NCI-H748 treated with DMSO at 0.1 percent for 48 hours (cell line): ENCODE measurements at places on chromosomes 3 and 15.

DNA sequence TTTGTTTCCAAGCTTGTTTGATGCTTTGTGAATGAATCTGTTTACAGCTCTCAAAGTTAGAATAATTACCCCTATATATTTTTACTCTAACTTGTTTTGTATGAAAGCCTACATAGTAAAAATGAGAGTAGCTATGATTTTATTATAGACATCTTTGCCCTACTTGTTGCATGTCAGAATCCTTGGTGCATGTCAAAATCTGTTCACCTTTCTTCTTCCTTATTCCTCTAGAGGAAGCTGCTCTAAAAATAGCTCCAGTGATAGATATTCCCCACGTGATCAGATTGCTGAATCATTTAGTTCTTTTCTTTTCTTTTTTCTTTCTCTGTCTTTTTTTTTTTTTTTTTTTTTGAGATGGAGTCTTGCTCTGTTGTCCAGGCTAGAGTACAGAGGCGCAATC lies 39.8 kb downstream of the LRRC49 start:
- DNase-seq = no peak

- DNase-seq = no peak
Observed at GRCh38 chr3:128931046-128931445, 51.6 kb downstream of the ACAD9 start.

- DNase-seq = no peak
Observed at GRCh38 chr15:64045774-64046420, 388 bp downstream of the DAPK2 start.

GRCh38 chr15:83658430-83659416 lies 4.8 kb downstream of the ADAMTSL3 start:
- no peak for DNase-seq

- DNase-seq = no peak
Observed at GRCh38 chr15:65329984-65330735, 25.7 kb downstream of the RNU5B-1 start.

DNA sequence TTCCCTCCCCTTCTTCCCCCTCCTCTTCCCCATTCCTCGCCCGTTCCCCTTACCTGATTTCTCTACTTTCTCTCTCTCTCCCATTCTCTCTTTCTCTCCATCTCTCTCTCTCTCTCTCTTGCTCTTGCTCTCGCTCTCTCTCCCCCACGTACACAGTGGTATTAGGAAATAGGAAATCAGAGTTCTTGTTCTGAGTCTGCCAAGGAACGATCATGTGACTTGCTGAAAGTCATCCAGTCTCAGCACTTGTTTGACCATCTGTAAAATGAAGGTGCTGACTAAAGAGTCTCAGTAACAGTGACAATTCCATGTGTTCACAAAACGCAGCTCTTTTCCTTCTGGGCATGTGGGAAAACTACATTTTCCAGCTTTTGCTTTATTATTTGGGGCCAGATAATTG lies 445.0 kb upstream of the TGFBR2 start:
- DNase-seq = no peak

GRCh38 chr3:135915206-135915605 lies 50.3 kb upstream of the PPP2R3A start:
- DNase-seq = no peak

DNA sequence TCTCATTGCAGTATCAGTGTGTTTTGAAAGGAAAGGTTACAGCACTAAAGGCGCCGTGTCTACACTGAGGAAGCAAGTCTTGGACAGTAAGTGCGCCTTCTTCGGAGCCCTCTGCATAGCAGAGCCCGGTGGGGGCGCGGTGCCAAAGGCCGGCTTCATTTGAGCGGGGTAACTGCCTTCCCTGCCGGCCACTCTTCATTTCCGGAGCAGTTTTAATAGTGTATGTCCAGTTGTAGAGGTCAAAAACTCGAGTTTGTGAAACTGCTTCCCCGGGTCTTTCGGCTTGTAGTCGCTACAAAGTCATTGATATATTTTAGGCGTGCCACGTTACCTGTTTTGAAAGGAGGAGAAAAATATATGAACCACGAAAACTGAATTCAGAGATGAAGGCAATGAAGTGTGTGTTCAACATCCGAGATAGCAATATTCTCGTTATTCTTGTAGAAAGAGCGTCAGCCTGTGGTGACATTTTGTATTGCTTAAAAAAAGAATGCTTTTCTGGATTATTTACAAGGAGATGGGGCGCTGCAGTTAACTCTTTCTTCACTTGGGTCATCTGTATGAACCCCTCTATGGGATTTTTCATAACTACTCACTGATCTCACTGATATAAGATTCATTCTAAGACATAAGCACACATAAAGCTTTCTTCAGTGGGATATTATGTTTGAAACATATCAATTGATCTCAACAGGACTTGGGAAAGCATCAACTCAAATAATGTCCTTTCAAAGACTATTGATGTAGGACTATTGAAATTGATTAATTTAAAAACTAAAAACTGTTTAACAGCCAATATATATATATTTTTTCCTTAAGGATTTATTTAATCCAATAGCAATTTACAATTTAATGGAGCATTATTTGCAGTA lies 3.0 kb downstream of the ALCAM start:
- peak; percentile 58 for DNase-seq

GRCh38 chr3:66268864-66269263 lies 48.1 kb downstream of the SLC25A26 start:
- no peak for DNase-seq

DNA sequence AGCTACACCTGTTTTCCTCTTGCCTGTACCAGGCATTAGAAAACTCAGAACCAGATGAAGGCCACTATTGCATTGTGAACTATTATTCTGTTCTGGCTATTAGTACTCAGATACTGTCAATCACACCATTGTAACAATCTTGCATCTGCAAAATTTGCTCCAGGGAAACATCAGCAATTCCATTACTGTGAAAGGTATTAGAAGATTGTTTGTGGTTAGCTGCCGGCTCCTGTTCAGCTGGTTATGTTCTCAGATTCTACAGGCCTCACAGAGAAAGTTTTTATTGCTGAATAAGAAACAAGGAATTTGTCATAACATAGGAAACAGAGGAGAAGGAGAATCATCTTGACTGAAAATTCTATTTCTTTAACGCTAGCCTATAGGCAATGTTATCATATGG lies 179.9 kb downstream of the PLOD2 start:
- DNase-seq = no peak

- DNase-seq = no peak
Observed at GRCh38 chr15:58478579-58478978, 46.8 kb downstream of the LIPC start.

DNA sequence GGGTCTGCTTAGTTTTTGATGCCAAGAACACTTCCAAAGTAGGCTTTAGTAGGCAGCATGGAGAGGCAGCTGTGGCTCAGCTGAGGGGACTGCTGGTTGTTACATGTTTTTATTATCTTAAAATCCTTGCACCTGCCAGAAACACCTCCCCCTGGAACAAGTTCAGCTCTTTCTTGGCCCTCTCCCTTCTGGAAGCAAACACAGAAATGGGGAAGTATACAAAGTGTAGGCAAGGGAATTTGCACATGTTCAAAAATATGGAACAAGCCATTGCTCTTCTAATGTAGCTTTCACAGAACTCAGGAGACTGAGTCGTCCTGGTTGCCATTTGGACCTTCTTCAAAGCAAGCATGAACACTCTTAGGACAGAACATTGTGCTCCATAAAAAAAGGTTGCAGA lies 169.1 kb upstream of the SEMA6D start:
- no peak for DNase-seq

DNA sequence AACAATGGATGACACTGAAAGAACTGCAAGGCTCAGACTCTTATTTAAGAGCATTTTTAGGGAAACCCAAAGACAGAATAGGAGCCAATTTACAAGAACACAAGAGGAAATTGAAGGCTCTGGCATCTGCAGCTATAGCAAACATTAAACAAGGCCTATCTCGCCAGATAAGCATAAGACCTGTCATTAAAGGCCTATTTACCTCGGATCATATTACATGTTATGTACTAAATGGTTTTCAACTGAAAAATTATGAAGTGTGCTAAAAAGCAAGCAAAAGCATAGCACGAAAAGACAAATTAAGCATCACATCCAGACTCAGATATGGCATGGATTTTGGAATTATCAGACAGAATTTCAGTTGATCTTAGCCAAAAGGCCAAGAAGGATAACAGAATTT lies 617.1 kb downstream of the SQOR start:
- DNase-seq = peak; percentile 81

- DNase-seq = no peak
Observed at GRCh38 chr15:27057904-27058645, 87.1 kb downstream of the GABRG3 start.

DNA sequence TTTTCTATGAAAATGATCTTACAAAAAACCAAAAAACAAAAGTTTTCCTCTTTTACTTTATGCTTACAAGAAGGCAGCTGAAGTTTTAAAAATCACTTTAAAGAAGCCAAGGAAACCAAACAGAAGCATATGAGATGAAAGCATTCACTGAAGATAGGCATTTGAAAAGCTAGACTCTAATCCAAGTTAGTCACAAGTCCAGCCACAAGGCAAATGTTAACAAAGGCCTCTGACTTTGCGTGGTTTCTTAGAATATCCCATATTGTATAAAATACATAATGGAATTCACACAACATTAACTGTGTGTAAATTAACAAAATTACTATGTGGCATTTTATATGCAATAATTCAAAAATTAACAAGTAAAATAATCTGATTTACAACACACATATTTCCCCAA lies 17.7 kb downstream of the MRPL3 start:
- no peak for DNase-seq

- DNase-seq = no peak
Observed at GRCh38 chr3:16476636-16477035, 36.9 kb downstream of the RFTN1 start.

GRCh38 chr3:113018536-113019181 lies 27.9 kb downstream of the GTPBP8 start:
- no peak for DNase-seq

GRCh38 chr3:184636741-184637316 lies 75.0 kb downstream of the MAGEF1 start:
- no peak for DNase-seq

- DNase-seq = no peak
Observed at GRCh38 chr15:98127586-98127985, 167.1 kb downstream of the ARRDC4 start.

DNA sequence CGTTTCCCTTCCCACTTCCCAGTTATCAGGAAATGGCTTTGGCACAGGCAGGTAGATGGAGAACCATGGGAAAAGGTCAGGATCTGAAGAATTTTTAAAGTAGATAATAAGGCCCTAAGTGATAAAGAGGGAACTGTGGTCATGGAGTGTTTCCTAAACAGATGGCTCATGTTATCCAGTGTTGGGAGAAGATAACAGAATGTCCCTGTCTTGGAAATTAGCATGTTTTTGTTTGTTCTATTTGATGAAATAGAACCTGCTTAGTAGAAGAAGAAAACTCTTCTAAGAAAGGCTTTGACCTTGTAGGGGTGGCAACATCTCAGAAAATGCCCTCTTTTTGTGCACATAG lies 8.8 kb downstream of the LRRC3B start:
- DNase-seq = no peak

DNA sequence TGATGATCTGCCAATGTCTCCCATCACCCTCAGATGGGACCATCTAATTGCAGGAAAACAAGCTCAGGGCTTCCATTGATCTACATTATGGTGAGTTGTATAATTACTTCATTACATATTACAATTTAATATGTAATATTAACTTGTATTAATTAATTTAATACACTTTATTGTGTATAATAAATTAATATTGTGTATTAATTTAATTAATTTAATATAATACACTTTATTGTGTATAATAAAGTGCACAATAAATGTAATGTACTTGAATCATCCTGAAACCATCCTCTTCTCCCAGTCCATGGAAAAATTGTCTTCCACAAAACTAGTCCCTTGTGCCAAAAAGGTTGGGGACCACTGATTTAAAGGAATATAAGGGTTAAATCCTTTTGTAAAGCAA lies 123.4 kb downstream of the FBN1 start:
- DNase-seq = no peak

DNA sequence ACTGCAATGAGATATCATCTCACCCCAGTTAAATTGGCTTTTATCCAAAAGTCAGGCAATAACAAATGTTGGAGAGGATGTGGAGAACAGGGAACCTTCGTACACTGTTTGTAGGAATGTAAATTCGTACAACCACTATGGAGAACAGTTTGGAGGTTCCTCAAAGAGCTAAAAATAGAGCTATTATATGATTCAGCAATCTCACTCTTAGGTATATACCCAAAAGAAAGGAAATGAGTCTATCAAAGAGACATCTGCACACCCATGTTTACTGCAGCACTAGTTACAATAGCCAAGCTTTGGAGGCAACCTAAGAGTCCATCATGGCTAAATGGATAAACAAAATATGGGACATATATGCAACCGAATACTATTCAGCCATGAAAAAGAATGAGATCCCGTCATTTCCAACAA lies 68.0 kb upstream of the HES1 start:
- DNase-seq = no peak

DNA sequence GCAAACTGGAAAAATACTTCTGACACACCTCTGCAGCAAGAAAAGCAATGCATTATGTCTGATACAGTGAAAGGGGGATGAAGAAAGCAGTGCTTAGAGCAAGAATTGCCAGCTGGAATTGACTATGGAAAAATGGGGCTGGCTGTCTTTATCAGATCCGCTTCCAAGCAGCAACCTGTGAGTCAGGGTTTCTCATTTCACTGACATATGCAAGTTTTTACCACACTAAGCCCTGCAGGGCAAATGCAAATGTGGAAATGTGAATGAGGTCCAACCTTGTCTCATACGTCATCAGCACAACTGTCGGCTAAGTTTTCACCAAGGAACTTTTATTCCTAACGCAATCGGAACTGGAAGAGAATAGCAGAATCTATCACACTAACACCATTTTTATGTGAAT lies 172.5 kb upstream of the GADL1 start:
- no peak for DNase-seq

GRCh38 chr15:29756358-29757267 lies 65.7 kb downstream of the TJP1 start:
- no peak for DNase-seq

- no peak for DNase-seq
Observed at GRCh38 chr3:38878646-38879045, 62.6 kb upstream of the SCN10A start.

GRCh38 chr15:51887887-51888592 lies 58.6 kb downstream of the TMOD3 start:
- no peak for DNase-seq

DNA sequence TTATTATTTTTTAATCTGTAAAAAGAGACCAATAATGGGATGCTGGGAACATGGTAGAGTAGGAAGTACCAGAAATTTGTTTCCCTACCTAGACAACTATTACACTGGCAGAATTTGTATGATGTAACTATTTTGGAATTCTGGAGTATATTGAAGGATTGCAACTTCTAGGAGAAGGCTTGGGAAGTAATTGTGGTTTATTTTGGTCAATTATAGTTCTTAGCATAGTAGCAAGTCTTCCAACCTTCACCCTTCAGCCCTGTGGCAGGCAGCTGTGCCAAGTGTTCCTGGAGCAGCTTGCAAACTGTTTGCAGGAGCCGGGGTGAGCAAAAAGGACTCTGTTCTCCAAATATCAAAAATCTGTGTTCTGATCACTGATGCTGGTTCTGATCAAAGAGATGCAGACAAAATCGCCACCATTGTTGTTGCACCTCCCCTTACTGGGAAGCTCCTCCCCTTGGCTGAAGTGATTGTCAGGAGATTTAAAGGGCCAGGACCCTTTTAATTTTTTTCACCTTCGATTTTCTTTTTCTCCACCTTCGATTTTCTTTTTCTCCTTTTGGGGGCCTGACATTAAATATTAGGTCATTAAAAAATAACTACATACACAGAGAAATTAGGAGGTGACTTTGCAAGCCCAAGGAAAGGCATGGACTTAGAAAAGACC lies 363.3 kb downstream of the SLC9A9 start:
- DNase-seq = no peak

- DNase-seq = no peak
Observed at GRCh38 chr3:58049143-58049785, 41.0 kb downstream of the FLNB start.

GRCh38 chr15:99475754-99476412 lies 89.9 kb upstream of the MEF2A start:
- no peak for DNase-seq
